ENCODE measurements at places on chromosomes 16 and 17.

DNA sequence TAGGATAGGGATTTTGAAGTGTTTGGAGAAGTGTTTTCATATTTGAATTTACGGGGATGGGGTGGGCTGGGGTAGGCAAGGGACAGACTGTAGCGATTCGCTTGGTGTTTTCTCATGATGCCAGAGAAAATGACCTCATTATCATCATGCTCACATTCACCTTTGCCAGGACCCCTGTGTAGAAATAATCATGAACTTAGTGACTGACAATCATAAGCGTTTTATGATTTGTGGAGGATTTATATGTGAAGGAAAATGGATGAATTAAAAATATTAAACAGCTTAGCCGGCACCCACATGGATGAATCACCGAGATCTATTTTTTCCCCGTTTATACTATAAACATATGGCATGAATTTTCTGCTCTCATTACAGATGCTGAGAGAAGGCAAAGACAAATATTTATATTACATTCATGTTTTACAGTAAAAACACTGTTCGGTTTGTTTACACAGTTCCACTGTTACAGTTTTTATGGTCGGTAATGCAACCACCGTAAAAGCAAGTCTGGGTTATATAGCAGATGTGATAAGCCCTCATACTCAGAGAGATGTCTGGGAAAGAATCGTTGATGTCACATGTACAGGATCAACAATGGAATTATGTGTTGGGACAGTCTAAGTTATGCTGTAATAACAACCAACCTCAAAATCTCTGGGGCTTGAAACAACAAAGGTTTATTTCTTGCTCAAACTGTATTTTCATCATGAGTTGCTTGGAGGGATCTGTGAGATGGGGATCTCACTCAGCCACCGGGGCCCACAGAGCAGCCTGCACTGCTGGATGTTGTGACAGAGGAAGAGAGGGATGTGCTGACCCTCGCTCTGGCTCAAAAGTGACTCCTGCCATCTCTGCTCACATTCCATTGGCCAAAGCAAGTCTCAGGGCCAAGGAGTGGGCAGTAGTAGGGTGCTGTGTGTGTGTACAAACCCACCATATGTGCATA lies 85.1 kb downstream of the WWOX start:
- no peak for DNase-seq

GRCh38 chr17:81285179-81285878 lies 9.8 kb downstream of the SLC38A10 start:
- DNase-seq: no peak

DNA sequence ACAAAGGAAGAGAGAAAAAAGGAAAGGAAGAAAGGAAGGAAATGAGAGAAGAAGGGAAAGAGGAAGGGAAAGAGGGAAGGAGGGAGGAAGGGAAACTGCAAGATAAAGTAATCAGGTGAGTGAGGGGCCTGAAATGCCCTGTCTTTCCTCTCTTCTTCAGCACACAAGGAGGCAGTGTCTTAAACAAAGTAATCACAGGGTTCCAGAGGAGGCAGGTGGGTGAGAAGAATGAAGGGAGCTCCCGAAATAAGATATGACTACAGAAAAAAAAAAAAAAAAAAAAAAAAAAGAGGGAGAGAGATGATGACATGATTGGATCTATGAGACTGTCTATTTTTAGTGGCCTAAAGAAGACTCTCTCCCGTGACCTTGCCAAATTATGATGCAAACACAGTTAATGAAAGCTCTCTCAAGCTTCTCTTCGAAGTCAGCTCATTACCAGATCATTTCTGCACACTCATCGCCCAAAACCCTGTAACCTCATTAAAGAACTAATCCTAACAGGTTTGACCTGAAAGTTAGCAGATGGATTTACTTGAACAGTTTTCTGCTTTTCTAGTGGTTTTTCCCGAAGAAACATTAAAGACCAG lies 53.6 kb downstream of the CDH11 start:
- DNase-seq: no peak

DNA sequence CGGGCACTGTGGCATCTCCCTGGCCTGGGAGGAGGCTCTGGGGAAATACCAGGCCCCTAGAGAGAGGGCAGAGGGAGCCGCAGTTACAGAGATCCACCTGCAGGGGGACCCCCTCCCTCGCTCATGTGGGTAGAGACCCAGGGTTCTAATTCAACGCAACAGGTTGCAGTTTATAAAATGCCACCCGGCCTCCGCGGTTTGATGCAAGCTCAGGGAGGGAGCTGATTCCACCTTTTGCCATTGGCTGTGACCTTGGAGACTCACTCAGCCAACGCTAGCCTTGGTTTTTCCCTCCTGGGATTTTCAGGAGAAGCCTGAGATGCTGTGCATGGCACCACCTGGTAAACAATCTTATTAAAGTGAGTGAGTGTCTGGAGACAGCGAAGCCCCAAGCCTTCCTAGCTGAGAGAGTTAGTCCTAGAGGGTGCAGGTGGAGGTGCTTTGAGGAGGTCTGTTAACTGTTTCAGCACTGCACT lies 12.1 kb downstream of the TTLL6 start:
- peak; percentile 95 for DNase-seq

DNA sequence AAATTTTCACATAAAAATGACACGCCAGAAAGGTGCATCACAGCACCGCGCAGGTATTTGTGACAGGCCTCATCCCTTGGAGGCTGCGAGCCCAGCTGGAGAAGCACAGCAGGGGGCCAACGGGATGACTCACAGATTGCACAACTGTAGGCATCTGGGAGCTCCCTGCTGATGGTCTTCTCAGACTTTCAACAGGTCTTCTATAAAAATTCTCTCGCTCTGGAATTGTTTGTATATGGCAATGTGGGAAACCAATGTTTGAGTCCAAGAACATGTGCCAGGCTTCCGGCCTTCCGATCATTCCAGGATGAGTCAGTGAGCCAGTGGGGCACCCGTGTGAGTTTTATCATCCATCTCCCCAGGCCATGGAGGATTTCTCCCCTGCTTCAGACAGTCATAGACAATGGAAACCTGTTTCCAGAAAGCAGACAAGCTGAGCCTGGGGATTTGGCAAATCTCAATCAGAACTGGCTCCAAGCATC lies 24.1 kb upstream of the ADORA2B start:
- DNase-seq: peak; percentile 38

- DNase-seq: no peak
Measured at GRCh38 chr17:38588788-38589174, 17.0 kb downstream of the SRCIN1 start.

All from Caco-2 (cell line).